ENCODE measurements at places on chromosomes 3 and 15.

DNA sequence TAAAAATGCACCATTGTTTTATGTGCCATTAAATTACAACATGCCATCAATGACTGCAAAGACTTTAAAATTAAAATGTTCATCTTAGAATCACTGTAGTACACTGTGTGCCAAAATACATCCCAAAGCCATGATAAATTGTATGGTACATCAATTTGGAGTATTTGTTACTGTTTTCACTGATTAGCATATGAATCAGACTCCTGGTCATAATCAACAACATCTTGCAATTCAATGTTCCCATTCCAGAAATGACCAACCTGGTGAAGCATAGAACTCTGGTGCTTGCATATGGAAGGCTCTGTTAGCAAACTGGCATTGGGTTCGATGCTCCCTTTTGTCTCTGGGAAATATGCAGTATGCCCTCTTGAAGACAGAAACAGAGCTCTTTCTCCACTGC lies 22.5 kb downstream of the LYSMD2 start:
- DNase-seq, result no peak

DNA sequence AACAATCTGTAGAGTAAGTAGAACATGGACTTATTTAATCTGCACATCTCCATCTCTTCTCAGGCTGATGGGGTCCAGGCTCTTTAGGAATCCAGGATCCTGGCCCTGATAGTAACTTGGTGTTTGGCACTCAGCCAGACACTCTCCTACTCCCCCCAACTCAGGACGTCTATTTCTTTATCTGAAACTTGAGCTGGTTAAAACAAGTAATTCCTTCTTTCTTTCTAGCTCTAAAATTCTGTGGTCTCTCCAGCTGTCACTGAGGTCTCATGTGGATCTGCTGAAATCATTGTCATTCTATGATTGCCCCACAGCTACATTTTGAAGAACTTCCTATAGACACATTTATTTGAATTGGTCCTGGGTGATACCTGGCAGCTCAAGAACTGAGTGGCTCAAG lies 59.0 kb downstream of the TP63 start:
- no peak for DNase-seq

GRCh38 chr3:160226026-160226907 lies 1.0 kb downstream of the C3orf80 start:
- no peak for DNase-seq

DNA sequence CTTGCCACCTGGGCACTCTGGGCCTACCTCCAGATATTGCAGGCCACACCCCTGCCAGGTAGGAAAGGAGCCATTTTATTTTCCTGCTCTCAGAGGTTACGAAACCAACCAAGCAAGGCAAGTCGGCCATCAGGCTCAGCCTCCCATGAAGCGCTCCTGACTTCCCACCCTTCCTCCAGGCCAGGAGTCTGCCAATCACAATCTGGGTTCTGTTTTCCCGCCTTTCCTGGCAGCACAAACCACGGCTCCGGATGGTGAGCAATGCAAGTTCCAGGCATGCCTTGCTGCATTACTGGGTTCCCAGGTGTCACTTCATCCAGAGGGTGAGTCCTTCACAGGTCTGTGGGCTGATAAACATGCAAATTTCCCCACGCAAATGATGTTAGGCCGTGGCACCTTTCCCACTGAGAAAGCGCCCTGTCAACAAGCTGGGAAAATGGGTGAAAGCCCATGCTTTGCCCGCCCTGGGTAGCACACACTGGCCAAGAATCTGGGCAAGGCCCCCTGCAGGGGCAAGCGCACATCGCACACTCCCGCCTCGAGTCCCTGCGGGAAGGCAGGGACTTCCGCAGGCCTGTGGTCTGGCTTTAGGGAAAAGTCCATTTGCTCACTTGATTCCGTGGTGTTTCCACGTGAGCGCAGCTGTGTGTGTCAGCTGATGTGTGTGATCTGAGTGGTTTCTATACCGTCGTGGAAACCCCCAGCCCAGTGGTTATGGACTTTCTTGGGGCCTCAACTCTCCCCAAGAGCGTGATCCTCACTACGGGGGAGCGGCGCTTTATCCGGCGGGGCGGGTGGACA lies 61.6 kb upstream of the RYK start:
- peak; percentile 5 for DNase-seq

DNA sequence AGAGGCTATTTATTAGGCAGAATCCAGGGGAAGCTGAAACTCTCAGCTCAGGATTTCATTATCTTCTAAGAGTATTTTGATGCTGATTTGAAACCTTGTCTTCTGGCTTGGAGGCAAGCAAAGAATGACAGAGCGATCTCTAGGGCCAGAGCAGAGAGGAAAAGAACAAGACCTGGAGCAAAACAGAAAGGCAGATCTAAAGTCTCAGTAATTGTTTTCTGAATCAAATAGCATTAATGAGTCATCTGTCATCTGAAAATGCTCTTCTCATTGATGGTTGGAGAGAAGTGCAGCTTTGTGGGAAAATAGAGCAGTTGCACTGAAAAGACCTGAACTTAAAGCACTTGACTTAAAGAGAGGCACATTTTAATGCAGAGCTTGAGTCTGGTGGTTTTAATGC lies 385.9 kb downstream of the RAP2B start:
- no peak for DNase-seq

DNA sequence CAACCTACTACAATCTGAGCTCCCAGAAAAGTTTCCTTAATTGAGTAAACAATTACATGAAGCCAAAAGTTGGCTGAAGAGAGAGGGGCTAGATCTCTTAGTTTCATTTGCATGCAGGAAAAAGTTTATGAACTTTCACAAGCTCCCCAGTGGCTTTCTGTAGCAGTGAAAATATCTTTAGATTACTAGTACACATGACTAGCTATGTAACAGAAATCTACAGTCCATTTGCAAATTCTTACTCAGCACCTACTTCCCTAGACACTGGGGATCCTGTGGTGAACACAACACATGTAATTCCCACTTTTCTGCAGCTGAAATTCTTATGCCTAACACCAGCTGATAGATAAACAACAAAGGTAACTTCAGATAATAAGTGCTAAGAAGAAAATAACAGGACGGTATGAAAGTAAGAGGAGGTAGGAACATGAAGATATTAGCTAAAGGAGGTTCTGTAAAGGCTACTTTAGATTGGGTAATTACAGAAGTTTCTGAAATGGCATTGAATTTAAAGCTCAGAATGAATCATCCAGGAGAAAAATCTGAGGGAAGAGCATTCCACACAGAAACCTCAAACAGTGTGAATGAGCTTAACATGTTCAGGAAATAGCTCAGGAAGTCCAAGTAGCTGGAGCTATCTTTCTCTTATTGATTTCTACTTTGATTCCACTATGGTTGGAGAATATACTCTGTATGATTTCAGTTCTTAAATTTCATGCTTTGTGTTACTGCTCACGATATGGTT lies 204.8 kb downstream of the MAGI1 start:
- DNase-seq, result no peak

GRCh38 chr15:87689716-87690115 lies 566.8 kb downstream of the NTRK3 start:
- no peak for DNase-seq

DNA sequence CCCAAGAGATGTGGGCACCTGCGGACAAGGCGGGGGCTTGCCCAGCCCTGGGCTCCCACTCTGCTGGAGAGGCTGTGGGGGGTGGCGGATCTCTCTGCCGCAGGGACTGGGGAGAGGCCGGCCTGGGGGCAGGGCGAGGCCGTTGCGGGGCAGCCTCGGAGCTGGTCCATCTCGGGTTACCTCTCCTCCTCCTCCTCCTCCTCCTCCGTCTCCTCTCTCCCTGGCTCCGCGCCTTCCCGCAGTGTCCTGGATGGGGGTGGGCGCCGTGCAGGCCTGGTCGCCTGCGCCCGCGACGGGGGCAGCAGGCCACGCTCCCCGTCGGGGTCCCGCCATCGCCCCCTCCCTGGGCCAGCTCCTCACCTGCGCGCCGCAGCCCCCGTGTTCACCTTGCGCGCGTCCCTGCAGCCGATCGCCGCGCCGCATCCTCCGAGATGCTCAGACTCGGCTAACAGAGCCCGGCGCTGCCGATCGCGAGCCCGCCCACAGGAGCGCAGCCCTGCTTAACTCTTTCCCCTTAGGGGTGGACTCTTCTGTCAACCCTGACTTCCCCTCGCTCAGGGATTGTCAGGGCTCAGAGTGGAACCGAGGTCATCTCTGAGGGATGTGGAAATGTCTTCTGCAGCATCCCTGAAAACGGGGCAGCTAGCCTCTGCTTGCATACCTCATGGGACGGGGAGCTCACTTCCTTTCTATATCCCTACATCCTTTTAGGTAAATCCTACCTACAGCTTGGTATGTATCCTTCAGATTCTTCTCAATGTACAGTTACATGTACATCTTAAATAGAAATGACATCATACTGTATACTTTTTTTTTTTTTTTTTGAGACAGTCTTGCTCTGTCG lies at the start of gene PRRT3:
TSS of gene PRRT3 (minus strand) at position 447 of the 844 bp plus-strand sequence. CDS start 2,293 bp downstream, outside the sequence.
- DNase-seq, result peak; percentile 20

DNA sequence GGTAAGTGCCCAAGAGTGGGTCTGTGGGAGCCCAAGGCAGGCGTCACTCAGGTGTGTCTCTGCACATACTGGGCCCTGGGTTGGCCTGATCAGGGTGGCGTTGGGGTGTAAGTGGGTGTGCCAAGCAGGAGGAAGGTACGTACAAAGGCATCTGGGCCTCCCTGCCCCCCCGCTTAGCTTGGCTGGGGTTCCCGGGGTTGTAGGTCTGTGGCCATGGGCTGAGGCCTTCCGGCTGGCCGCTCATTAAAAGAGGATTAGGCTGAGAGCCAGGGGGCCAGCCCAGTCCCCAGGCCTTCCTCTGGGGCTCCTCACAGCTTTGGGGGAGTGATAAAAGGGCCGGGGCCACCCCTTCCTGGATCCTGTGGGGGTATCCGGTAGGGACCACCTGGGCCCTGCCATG lies 13.3 kb downstream of the SEMA3F start:
- no peak for DNase-seq

- DNase-seq, result no peak
Measured at GRCh38 chr3:26560081-26560480, 62.5 kb upstream of the LRRC3B start.

GRCh38 chr15:63014578-63014977 lies 28.0 kb upstream of the TPM1 start:
- no peak for DNase-seq

DNA sequence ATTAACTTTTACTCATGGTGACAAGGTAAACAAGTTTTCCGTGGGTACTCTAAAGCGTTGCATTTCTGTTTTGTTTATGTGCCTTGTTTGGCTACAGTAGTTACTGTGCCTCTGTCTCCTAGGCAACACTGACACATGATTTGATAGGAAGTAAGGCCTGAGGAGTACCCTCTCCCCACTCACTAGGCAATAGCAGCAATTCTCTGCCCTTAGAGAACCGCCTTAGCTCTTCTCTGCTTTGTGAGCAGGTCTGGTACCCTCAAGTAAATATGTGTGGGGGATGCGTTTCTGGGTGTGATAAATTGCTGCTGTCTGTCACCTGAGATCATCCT lies at the start of gene IL5RA:
TSS of gene IL5RA (minus strand) at position 76 of the 332 bp plus-strand sequence. CDS start 5,390 bp downstream, outside the sequence.
- peak; percentile 28 for DNase-seq

GRCh38 chr3:71441217-71441924 lies 142.2 kb downstream of the FOXP1 start:
- no peak for DNase-seq

GRCh38 chr3:144502402-144502801 lies 530.8 kb downstream of the DIPK2A start:
- DNase-seq, result no peak

DNA sequence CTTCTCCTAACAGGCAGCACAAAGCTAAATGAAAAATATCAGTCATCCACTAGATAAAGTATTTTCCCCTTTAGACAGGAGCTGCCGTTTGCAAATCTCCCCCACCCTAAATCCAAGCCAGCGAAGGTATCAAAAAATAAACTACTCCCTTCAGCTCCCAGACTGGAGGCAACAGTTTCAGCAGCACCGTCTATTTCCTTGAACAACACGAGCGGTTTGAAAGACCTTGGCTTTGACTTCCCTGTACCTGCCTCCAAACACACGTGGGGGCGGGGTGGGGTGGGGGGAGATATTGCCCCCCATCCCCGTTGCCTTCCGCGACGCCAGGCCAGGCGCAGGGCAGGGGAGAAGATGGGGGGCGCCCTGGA lies 832 bp upstream of the CACNA1D start:
- no peak for DNase-seq

- DNase-seq, result peak; percentile 39
Measured at GRCh38 chr3:127547761-127548605, 42.5 kb downstream of the TPRA1 start.

DNA sequence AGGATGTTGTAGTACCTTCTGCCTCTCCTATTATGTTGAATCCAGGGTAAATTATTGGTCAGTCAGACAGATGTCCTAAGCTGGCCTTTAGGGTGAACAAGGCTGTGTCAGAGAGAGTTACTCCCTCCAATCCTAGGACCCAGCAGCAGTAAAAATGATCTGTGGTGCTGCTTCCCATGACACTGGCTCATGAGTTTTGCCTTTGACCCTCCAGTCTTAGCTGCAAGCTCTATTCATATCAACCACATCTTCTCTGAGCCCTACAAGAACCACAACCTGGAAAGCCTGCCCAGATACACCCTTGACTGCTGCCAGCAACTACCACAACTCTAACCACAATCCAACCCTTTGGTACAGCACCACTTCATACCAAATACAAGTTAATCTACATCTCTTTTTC lies 27.2 kb upstream of the PHLDB2 start:
- no peak for DNase-seq

DNA sequence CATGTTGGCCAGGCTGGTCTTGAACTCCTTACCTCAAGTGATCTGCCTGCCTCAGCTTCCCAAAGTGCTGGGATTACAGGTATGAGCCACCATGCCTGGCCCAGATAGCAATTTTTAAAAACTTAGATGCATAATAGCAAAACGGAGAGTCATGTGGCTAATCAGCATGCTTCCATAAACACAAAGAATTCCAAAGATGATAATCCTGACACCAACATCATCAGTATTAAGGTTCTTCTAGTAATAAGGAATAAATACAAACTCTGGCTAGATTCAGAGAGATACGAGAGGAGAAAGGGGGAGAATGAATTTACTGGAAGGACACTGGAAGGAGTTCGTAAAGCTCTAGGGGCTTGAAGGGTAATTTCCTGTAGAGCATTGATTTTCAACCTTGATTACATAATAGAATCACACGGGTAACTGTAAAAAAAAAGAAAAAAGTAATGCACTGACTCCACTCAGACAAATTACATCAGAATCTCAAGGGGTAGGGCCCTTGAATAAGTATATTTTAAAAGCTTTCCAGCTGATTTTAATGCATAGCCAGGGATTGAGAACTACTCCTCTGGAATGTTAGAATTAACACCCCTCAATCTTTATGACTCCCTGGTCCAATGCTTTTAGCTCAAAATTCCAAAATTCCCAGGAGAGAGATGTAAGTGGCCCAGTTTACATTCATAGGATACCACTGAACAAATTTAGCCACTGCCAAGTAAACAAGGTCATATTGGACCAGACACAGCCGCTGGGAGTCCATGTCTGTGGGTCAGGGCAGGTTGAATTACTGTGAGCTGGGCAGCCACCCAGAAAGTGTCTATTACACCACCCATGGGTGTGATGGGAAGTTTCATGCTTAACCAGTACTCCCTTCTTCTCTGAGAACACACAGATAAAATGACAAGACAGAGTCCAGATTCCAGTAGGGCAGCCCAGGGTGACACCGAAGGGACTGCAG lies 243.9 kb downstream of the TBL1XR1 start:
- no peak for DNase-seq

- DNase-seq, result no peak
Measured at GRCh38 chr3:109137761-109138160, 1.2 kb downstream of the C3orf85 start.

- DNase-seq, result no peak
Measured at GRCh38 chr3:133408961-133409360, 9.1 kb downstream of the BFSP2 start.

All from effector memory CD4-positive, alpha-beta T cell (primary cell).